ENCODE measurements at places on chromosomes 3 and 15.

DNA sequence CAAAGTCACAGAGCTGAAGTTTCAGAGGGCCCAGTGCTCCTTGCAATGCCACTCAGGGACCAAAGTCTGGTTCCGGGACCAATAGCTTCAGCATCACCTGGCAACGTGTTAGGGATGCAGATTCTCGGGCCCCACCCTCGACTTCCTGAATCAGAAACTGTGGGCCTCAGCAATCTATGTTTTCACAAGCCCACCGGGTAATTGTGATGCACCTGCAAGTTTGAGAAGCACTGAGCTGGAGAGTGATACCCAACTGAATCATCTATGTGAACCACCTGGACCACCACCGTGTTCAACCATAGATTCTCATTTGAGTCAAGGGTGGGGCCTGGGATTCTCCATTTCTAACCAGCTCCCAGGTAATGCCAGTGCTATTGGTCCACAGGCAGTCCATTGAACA, 55.7 kb downstream of the CORO2B start:
- DNase-seq = no peak

GRCh38 chr3:127170814-127171213, 22.1 kb upstream of the PRR23E start:
- no peak for DNase-seq

- no peak for DNase-seq
These were observed 9.5 kb downstream of the CCR9 start for GRCh38 chr3:45895686-45896468.

DNA sequence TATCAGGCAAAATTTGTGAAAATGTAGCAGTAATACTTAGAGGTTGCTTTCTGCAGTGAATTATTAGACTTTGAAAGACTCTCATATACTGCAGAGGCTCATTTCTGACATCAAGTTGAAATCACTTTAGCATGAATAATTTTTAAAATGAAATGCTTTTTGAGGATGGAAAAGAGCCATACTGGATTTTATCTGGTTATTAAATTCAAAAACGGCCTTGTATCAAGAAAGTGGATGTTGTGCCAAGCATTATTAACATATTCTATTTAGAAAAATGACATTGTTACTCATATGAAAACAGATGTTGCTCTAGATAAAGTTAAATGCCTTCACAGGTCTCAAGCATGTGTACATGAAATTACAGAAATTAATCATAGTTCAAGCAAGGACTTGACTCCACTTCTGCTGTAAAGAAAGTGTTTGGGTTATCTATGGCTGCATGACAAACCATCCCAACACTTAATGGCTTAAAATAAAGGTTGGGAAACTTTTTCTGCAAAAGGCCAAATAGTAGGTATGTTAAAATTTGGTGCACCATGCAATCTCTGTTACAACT, 64.5 kb upstream of the ZNF280D start:
- no peak for DNase-seq

DNA sequence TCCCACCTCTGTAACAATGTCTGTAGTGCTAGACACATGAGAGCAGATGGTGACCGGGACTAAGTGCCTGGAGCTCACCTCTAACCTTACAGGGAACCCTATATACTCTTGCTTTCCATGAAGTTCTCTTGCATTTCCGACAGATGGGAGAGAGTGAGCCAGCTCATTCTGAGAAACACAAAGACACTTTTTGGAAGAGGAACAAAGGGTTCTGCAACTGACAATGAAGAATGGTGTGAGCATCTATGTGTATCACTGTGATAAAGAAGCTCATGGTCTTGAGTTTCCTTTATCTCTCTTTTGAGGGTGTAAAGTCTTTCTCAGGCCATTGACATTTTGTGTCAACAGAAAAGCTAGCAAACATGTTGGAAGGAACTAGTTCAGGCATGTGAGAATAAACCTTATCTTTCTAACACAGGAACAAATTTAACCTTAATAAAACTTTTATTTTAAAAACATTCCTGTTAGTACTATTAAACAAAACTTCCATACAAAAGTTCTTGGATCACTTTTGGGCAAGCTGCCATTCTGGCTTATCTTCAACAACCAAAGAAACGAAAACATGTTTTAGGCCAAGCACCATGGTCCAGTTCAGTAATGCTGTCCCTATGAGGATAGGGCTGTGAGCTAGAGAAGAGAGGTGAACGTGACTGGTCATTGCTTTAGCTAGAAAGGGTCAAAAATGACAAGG, 142.7 kb downstream of the THRB start:
- no peak for DNase-seq

DNA sequence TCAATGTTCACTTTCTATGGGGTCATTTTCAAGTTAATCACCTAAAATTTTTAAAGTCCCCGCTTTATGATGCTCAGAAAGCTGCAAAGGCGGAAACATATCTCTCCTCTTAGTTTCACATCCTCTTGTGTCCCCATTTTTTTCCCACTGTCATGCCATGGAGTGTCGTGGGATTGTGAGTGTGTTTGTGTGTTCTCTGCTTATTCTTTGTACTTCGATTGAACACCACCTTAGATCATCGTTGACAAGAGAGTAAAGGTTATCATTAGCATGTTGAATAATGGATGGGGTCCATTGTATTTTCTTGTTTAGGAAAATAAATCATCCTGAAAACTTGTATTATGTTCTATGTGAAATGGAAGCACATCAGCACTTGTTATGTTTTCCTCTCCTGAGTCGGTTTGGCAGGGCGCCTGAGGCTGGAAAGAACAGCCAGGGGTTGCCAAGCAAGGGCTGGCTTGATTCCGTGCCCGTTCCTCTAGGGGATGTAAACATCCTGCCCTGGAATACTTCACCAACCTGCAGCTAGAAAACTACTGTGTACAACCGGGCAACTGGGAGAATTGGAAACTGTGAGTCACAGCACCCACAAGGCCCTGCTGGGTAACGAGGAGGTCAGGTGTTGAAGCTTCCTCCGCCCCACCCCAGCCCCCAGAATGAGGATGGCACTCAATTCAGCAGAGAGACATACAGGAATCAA, 67.2 kb downstream of the EIF4E3 start:
- no peak for DNase-seq

- no peak for DNase-seq
These were observed 126.9 kb downstream of the PDZRN3 start for GRCh38 chr3:73497646-73498406.

DNA sequence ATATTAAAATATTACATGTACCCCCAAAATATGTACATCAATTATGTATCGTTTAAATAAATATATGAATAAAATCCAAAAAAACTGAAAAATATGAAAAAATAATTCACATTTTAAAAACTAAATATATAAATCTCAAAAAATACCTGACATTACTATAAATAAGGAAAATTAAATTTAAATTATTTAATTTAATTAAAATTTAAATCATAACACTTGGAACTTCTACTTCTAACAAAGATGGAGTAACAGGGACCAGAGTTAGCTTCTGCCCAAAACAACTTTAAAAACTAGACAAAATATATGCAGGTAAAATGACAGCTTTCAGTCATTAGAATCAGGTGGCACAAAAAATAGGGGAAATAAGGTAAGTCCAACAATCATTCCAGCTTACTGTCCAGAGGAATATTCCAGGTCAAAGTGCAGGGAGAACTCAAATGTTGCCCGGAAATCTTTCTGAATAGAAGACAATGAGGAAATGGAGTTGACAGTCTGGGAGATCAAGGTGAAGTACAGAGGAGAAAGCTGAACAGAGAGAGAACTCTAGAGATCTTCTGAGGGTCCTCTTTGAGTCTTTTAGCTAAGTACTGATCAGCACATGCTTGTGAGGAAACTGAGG, 207.7 kb upstream of the ATP11B start:
- no peak for DNase-seq

Data from stimulated activated CD8-positive, alpha-beta memory T cell treated with anti-CD3 and anti-CD28 coated beads, Interleukin-7, amount 100 ng/mL, for 24 hours (primary cell).